Stimulated activated CD8-positive, alpha-beta memory T cell treated with anti-CD3 and anti-CD28 coated beads, Interleukin-4, amount 100 ng/mL, for 4 hours (primary cell): ENCODE measurements at places on chromosomes 3 and 15.

DNA sequence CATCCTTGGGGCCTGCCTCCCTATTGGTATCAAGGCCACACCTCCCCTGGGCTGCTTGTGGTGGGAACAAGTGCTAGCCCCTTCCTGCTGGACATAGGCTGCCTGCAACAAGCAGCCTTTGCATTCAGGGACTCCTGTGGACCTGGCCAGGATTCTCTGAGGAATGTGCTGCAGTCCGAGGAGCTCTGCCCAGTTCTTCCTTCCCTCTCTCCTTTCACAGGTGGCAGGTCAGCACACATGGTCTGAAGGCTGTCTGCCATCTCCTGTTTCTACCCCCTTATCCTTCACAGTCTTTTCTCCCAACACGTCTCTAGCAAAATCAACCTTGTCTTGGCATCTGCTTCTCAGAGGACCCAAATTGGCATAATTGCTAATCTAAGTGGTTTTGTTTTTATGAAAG lies 97.0 kb upstream of the LIPC start:
- no peak for DNase-seq

- no peak for DNase-seq
These were observed 53.5 kb upstream of the LCTL start for GRCh38 chr15:66619152-66619903.

- DNase-seq, result no peak
These were observed 34.3 kb downstream of the IGDCC3 start for GRCh38 chr15:65343374-65343981.

GRCh38 chr3:38268087-38268486 lies 2.5 kb downstream of the SLC22A13 start:
- DNase-seq, result no peak

DNA sequence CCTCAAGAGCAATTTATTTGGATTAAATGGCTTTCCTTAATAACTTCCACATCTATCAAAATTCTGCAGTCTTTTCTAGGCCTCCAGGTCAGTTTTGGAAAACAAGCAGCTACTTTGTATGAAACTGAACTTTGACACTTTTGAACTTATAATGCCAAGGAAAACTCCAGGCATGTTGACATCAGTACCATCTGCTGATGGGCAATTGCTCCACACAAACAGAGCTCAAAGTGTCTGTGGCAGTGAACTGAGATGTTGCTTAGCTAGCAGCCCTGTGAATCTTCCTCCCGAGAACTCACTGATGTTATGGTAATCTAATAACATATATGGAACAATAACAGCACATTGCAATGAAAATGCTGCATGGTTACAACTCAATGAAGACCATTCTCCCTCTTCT lies 250.2 kb downstream of the THRB start:
- DNase-seq, result no peak

DNA sequence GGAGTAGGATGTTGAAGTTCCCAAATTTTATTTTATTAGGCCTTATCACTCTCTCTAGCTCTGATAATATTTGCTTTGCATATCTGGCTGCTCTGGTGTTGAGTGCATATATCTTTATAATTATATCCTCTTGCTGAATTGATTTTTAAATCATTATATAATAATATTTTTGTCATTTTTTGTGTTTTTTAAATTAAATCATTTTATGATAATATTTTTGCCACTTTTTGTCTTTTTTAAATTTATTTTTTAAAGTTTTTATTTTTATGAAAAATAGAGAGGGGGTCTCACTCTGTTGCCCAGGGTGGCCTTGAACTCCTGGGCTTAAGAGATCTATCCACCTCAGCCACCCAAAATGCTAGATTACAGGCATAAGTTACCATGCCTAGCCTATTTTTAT lies 34.5 kb upstream of the OTOL1 start:
- no peak for DNase-seq

DNA sequence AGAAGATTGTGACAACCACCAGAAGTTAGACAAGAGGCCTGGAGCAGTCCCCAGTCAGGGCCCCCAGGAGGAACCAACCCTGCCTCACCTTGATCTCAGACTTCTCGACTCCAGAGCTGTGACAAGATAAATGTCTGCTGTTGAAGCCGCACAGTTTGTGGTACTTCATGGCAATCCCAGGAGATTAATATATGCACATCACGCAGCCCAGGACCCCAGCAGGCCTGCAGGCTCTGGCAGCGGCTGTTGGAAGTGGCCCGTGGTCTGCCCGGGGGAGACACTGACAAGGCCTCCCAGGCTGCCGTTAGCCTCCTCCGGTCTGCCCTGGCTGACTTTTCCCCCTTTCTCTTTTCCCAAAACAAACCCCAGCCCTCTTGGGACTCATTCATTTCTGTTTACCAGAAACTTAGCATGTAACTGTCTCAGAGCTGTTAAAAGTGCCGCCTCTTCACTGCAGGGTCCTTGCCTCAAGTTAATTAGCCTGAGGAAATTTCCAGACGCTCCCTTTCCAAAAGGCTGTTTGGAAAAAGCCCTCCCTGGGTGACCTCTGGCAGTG lies 183.5 kb upstream of the LYSMD4 start:
- no peak for DNase-seq

DNA sequence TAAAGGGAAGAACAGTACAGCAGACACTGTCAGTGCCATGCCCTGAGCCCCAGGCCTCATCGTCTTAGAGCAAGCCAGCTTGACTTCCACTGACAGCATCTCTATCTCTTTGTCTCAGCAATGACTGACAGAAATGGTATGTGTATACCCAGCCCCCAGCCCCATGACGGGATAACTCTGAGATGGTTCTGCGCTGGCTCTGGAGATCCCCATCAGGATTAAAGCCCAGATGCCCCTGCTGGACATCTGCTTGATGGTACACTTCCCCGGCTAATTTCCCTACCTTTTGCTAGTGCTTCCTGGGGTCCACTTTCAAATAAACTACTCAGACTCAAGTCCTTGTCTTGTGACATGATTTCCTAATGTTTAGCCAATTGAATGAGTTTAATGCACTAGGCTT lies 7.6 kb downstream of the NMNAT3 start:
- DNase-seq, result no peak

DNA sequence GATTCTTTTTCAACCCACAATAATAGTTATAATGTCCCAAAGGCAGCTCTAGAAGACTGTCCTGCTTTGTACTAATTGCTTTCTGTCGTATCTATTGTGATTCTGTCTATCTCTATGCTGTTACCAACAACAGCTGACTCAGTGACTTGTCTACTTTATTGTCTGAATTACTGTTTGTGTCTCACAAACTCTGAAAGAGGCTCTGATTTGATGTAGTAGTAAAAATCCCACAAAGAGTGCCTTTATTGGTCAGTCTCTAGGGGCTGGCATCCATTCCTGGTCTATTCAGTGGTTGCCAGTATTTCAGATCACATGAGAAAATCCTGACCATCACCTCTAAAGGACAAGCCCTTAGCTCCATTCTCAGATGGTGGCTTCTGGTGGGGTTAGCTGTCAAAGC lies 254.2 kb downstream of the NSUN3 start:
- DNase-seq, result no peak

- no peak for DNase-seq
These were observed 147.7 kb downstream of the VGLL4 start for GRCh38 chr3:11495948-11496557.

DNA sequence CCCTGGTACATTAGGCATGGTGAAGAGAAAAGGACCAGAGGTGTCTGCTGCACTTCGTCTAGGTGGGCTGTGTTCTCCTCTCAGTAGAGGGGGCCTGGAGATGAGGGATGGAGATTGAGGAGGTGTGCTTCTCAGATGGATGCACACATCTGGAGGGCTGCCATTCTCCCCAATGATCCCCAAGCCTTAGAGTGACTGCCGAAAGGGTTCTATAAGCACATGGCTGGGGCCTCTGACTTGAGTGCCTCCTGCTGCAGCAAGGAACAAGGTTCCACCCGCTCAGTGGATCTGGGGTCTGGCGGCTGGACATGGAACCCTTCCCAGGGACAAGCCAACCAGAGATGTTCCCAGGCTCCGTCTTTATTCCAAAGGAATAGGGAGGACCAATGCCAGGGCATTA lies 66.8 kb downstream of the CPN2 start:
- DNase-seq, result no peak

DNA sequence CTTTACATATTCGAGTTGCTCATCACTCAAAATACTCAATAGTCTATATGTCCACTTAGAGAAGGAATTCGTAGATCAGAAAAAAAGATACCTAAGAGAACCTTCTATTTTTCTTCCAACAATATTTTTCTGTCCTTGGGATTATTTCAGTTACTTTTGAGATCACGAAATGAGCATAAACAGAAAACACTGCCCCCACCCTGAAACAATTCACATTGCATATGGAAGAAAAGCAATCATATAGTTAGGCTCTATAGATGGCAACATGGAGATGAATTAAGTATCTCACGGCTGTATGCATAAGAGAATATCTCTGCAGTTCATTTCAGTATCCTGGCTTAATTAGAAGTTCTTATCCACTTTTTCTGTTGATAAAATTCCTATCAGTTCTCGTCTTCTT lies 391.1 kb downstream of the FGF12 start:
- no peak for DNase-seq

- DNase-seq, result no peak
These were observed 36.7 kb downstream of the ZBTB38 start for GRCh38 chr3:141405025-141405424.

- DNase-seq, result no peak
These were observed 159.6 kb upstream of the PROK2 start for GRCh38 chr3:71944482-71945065.

- DNase-seq, result no peak
These were observed 188.9 kb upstream of the MEIS2 start for GRCh38 chr15:37289109-37289765.

- DNase-seq, result no peak
These were observed 33.0 kb downstream of the CCDC12 start for GRCh38 chr3:46943237-46944187.

DNA sequence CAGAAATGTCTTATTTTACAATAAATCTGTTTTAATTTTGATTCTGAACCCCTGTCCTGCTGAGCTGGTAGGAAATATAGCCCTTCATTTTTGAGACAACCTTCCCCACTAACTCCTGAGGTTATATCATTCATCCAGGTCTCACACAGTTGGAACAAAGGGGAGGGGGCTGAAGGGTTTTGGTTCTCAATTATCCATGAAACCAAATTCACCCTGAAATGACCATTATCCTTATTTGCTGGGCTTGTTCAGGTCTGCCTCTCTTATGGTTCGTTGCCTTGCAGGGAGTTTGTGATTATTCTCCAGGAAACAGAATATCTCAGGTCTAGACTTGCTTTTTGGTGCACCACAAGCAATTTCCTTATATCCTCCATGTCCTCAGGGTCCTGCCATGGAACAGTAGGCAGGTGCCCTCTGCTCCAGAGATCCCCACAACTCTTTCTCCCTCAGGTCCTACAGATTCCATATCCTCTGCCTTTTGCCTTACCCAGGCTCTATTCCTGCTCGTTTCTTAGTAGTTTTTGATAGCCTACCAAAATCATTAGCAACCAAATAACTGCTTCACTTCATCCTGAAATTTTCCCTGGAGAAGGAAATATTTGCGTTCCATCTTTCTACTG lies 94.4 kb downstream of the TGFBR2 start:
- no peak for DNase-seq

DNA sequence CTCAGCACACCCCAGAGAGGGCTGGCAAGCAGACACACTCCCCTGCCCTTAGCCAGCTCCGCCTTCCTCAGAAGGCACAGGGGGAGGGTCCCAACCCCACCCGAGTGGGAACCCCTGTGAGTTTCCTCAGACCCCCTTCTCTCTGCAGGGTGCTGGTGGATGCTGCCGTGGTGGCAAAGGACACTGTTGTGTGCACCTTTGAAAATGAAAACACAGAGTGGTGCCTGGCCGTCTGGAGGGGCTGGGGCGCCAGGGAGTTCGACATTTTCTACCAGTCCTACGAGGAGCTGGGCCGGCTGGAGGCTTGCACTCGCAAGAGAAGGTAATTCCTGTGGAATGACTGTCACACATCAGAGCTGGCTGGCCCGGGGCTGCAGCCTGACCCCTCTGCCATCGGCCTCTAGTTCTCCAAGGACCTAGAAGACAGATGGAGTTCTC lies 149.4 kb downstream of the LRRK1 start:
- DNase-seq, result no peak

- DNase-seq, result no peak
These were observed 120.9 kb upstream of the PFN2 start for GRCh38 chr3:150091626-150092025.

GRCh38 chr15:62607643-62608042 lies 434.9 kb upstream of the TPM1 start:
- DNase-seq, result no peak

DNA sequence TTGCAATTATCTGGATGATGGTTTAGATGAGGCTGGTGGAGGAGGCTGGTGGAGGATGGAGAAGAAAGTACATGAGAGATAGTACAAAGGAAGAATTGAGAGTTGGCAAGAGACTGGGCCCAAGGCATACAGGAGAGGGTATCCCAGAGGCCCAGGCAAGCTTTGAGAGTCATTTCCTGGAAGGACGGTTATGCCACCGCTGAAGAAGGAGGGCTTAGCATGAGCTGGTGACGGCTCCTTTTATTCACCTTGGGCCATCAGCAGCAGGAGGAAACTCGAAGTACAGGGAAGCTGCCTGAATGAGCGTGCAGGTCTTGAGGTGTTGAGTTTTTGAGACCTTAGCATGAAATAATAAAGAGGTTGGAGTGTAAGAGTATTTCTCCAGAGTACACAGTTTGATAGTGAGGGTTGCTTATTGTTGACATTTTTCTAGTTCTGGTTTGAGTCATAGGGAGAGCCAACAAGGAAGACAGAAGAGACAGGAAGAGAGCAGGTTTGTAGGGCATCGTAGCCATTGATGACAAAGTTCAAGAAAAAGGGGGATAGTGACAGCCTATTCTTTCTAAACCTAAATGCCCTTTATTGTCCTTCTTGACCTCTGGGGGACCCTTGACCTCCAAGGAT lies 13.8 kb downstream of the THSD4 start:
- no peak for DNase-seq

DNA sequence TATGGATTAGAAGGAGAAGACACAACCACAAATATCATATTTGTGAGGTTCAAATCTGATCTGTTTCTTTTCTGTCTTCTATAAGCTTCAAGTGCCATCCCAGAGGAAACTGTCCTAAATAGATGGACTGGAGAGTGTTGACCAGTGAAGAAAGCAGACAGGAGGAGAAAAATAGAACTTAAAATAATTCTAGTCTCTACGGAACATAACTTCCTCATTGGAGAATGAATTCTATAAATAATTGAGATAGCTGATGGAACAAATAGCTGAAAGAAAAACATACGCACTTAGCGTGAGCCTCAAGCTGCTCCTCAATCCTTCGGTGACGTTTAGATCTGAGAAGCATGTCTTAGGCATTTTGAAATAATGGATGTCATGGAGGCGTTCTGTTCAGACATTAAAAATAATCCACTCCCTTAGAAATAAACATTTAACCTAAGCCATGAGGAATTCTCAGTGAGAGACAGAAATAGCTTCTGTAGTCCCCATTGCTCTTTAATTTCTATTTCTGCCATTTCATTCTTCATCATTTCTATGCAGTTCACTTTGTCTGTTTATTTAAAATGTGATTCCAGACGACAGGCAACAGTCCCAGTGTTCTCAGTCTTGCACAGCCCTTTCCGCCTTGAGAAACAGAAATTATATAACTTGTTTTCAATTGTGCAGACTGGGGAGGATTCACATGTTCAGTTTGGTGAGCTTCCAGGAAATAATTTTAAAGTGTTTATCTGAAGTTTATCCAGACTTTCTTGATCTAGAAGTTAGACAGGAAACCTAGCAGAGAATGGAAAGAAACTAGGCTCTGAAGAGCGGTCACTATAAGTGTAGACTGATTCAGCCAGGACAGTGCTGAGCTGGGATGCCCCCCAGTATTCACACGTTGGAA lies 97.3 kb downstream of the NR1D2 start:
- DNase-seq, result no peak
